ENCODE measurements at places on chromosomes 6 and 20.
A peak's percentile ranks its signal among the peaks of the same experiment; 100 is the strongest.

- no peak for DNase-seq
Observed at GRCh38 chr6:125947615-125948014, 9.0 kb upstream of the HINT3 start.

DNA sequence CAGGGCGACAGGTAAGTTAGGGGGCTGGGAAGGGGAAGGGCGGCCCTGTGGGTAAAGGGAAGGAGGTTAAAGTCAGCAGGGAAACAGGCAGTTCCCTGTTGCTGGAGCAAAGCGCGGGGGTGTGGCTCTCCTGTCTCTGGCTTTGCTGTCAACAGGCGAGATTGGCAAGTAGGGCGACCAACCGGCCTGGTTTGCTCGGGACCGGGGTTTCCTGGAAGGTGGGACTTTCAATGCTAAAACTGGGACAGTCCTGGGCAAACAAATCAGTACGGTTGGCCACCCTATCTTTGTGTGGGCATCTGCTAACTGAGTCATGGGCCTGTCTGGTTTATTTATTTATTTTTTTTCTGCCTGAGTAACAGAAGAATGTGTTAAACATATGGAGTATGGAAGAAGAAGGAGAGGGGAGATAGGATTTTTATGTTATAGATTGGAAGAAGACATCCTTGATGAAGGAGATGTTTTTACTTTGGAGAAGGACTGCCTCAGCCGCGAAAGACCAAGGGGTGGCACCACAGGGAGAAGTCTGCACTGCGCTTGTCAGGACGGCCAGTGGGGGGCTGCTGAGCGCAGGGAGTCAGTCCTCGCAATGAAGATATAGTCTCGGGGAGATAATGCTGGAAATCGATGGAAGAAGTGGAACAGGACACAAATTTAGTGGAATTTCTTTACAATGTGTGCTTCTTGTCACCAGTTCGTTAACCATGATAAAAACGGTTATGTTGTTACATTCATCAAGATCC lies 43.4 kb upstream of the ESR1 start:
- DNase-seq = peak; percentile 70

DNA sequence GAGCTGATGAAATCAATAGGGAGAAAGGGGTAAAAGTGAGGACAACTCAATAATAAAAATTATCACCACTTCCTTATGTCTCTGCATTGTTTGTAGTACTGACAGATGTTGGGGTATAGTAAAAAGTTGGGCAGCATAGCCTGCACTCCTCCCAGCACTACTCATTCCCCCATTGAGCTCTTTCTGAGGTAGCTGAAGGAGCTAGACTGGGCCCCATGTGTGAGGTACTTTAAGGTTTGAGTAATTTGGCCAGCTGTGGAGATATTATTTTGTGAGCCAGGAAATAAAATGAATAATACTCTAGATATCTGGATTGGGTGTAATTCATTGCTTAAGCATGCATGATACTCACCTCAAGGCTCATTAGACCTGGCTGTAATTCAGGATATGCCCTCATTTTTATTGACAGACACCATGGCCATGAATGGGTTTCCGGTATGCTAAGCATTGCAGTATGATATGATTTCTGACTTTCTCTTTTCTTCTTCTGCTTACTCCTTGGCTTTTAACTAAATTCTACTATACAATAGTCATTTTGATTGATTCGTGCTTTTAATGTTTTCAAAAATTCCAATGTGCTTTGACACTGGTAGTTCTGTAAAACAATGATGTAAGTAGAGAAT lies 283.9 kb upstream of the RIMS1 start:
- no peak for DNase-seq

DNA sequence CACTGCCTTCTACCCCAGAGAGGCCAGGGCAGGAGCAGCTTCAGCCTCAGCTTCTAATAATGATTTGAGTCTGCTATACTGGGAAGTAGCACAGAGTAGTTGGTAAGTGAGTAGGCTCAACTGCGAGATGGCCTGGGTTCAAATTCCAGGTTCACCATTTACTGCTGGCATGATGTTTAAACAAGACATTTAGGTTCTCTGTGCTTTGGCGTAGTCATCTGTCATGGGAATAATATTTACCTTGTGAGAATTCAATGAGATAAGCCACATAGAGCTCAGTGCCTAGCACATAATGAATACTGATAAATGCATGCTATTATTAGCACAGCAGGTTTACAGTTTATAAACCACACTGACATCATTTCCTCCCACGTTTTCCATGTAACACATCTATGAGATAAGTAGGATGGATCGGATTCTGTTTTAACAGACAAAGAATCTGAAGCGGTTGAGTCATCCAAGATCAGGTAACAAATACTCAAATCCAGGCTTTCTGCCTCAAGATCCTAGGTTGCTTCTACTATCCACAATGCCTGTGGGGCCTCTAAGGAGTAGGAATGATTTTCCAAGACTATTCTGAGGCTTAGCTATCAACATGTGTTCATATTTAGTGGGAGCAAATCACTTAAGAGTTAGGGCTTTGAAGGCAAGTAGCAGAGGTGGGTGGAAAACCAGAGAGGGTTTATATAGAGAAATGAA lies 72.9 kb upstream of the DTNBP1 start:
- DNase-seq = peak; percentile 30

All from OCI-M1 (cell line).